ENCODE measurements at places on chromosomes 4 and X.

GRCh38 chrX:136268051-136269048 lies 17.1 kb upstream of the MAP7D3 start:
- peak; percentile 41 for DNase-seq

DNA sequence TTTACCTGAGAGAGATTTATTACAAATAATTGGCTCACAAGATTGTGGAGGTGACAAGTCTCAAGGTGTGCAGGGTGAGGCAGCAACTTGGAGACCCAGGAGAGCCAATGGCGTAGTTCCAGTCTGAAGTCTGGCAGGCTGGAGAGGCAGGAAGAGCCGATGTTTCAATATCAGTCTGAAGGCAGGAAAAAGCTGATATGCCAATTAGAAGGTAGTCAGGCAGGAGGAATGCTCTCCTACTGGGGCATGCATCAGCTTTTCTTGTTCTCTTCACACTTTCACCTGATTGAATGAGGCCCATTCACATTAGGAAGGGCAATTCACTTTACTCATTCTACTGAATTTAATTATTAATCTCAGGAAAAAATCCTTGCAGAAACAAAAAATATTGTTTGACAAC lies 1351.7 kb upstream of the ADGRL3 start:
- no peak for DNase-seq

DNA sequence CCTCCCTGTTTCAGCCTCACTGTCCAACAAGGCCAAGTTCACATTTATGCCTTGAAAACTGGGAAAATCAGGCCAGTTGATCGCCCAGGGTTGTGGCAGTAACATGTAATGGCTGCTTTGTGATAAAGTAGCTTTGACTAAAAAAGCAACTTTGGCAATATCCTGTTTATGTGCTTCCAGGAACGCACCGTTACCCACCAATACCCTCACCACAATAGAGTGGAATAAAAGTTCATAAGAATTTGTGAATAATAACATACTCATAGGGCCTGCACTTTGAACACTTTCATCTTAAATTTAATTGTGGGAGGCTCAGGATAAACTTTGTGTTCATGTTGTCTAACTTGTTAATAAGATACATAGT lies 80.7 kb upstream of the MAML3 start:
- DNase-seq, result no peak

DNA sequence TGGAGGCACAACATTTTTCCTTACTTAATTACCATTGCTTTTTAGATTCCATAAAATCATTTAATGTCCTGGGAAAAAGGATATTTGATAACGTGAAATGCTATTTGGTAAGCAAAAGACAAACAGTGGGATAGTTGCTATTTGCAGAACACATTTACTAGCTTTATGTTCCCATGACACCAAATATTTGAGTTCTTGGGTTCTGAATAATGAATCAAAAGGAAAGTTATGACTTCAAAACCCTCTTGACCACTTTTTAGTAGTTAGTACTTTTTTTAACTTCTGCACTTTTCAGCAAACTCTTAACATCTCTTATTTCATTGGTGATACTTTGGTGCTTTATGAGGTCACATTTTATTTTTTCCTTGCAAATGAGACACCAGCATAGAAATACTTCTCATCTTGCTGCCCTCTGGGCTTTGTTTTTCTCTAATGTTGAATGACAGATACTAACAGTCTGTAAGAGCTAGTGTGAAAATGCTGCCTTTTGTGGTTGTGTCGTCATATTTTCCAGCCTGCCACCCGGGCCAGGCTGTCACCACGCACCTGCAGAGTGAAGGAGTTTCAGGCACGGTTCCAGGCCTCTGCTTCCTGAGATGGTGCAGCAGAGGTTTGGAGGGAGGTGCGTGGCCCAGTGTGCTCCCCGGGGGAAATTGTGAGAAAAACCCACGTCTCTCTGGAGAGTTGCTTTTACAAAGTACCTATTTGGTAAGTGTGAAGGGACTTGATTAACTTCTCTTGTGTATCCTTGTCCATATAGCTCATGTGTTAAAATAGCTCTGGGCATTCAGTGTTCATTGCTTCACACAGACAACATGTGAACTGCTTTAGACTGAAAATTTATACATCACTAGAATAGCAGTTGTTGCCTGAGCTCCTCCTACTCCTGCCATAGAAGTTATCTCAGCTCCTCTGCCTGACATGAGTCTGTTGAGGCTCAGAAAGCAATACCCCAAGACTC lies 34.7 kb downstream of the MSL3 start:
- DNase-seq, result peak; percentile 67

DNA sequence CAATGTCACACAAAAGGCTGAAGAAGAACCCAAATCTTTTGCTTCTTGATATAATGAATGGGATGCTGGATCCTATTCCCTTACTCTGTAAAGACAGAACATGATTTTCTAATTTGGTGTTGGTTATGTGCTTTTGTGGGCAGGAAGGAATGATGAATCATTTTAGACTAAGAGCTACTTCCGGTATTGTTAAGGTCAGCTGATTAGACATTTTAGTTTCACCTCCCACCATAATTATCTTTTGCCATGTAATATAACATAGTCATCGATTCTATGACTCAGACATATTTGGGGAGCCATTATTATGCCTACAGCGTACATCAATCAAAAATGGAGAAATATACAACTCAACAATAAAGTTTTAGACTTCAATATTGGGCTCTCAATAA lies 265.3 kb downstream of the ZNF674 start:
- no peak for DNase-seq

DNA sequence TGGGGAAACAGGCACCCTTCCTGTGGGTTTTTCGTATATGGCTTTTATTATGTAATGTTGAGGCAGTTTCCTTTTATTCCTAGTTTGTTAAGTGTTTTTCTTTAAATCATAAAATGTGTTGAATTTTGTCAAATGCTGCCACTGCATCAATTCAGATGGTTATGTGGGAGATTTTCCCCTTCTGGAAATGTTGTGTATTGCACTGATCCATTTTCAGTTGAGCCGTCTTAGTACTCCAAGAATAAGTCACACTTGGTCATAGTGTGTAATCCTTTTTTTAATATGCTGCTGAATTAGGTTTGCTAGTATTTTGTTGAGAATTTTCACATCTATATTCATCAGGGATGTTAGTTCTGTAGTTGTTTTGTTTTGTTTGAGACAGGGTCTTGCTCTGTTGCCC lies 9.5 kb upstream of the CTBP1 start:
- DNase-seq, result no peak

GRCh38 chr4:88809576-88810219 lies 112.1 kb upstream of the NAP1L5 start:
- no peak for DNase-seq

DNA sequence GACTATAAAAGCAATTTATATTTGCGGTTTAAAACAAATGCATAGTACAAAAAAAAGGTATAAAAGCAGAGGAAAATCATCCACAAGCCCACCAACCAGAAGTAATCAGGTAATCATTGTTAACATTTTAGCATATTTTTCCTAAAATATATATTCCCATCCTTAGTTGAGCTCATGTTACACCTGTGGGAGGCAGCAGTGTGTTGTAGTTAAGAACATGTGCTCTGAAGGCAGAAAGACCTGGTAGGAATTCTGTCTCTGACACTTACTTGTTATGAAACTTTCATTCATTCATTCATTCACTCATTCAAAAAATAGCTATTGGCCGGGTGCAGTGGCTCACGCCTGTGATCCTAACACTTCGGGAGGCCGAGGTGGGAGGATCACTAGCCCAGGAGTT lies 15.4 kb upstream of the CDKL5 start:
- DNase-seq, result no peak

- DNase-seq, result no peak
These were observed 47.3 kb downstream of the JAKMIP1 start for GRCh38 chr4:6152869-6153705.

DNA sequence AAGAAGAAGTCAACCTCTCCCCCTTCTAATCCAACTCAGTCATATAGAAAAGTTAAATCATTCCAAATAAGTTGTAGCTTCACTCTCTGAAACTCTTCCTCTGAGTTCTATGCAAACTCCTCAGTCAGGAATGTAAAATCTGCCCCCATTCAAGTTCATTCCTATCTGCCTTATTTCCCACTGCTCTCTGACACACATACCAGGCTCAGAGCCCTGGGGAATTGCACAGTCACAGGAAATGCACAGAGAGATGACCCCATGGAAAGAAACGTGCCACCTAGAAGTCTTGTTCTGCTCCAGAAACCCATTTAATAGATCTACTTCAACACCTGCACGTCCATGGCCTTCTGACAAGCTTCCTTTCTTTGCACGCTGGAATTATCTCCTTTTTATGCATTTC lies 236.0 kb upstream of the VCX3A start:
- no peak for DNase-seq

DNA sequence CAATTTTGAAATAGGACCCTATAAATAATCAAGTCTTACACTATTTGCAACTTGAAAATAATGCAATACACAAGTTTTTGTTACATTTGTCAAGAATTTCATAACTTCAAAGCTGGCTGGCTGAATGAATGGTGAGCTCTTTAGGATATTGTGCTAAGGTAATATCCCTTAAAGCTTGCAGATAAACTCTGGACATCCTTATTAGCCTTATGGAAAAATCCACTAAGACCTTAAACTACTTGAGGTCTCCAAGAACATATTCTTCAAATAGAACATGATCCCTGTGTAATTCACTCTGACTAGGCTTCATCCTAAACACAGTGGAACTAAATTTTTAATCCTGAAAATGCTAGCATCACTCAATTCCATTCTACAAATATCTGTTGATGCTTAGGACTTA lies 199.3 kb downstream of the PACRGL start:
- DNase-seq, result no peak

GRCh38 chr4:12697970-12698369 lies 786.2 kb downstream of the RAB28 start:
- DNase-seq, result no peak

GRCh38 chrX:138704596-138704995 lies 6.9 kb downstream of the FGF13 start:
- DNase-seq, result no peak

DNA sequence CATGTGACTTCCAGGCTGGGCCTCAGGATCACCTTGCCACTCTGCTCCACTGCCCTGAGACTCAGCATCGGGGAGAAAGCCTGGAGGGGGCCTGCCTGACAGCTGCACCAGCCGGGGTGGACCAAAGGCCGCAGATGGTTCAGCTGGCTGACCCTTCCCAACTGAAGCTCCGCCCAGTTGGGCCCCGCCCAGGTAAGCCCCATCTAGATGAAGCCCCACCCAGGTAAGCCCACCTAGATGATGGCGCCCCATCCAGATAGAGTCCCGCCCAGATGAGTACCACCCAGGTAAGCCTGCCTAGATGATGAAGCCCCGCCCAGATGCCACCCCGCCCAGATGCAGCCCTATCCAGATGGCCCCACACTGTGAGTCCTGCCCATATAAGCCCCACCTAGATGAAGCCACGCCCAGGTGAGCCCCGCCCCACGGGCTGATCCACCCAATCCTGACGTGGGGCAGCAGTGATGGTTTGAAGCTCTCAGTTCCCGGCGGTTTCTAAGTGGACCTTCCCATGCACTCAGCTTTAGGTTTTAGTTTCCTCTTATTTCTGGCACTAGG lies 10.0 kb downstream of the ZFYVE28 start:
- DNase-seq, result peak; percentile 30

- DNase-seq, result no peak
These were observed 216.8 kb downstream of the AFAP1 start for GRCh38 chr4:7722766-7723387.

DNA sequence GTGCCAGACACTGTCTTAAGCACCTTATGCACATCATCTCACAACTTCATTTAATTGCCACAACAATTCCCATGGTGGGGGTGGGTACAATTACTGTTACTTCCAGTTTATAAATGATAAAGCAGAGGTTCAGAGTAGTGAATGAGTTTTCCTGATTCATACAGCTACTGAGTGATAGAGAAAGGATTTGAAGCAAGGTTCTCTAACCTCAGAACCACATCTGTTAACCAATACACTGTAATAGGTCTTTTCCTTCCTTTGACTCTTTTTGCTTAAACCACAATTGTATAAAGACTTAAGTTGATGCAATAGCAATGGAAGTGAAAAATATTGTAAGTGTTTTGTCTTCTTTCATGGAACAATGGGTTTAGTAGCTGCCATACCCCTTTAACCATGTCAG lies 43.5 kb upstream of the PAK3 start:
- no peak for DNase-seq

DNA sequence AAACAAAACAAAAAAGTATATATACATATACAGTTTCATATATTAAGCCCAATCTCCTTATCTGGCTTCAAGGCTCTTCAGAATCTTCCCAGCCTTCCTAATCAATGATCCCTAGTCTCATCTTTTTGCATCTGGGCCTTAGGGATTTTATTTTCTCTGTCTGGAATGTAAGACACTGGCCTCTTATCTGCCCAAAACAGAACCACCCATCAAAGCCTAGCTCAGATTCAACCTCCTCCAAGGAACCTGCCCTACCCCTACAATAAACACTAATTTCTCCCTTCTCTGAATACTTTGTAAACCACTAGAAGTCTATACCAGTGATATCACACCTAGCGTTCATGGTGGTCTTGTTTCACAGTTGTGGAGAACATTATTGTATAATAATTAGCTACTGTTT lies 23.2 kb upstream of the GAB1 start:
- DNase-seq, result no peak

DNA sequence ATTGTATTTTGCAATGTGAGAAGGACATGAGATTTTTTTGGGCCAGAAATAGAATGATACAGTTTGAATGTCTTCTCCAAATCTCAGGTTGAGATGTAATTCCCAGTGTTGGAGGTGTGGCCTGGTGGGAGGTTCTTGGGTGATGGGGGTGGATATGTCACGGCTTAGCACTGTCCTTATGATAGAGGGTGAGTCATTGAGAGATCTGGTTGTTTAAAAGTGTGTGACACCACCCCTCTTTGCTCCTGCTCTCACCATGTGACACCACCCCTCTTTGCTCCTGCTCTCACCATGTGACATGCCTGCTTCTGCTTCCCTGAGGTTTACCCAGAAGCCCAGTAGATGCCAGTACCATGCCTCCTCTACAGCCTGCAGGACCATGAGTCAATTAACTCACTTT lies 1226.9 kb downstream of the PCDH7 start:
- no peak for DNase-seq

- no peak for DNase-seq
These were observed 330.5 kb upstream of the AADAT start for GRCh38 chr4:170420255-170420693.

DNA sequence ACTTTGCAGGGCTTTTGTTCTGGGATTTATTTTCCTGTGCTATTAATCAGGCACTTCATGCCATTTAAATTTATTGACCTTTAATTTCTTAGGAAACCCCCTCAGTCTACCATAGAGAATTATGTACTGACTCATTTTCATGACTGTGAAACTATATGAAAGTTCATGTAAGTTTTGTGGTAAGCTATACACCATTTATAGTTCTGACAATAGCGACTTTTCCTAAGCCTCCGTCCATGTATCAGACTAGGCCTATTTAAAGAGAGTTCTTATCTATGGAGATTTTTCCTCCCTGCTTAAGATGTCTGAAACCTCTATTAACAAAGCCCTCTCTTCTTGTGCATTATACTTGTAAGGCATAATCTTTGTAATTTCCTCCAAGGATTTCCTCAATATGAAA lies 111.6 kb downstream of the AFF2 start:
- DNase-seq, result no peak

GRCh38 chr4:15197005-15197404 lies 194.7 kb downstream of the CPEB2 start:
- DNase-seq, result no peak
